ENCODE measurements at places on chromosomes 16 and 17. TPM values are rescaled to one million over a fixed set of nuclear protein-coding genes. Genes with fewer than 3 reads are reported as not detected.
A peak's percentile ranks its signal among the peaks of the same experiment; 100 is the strongest.

DNA sequence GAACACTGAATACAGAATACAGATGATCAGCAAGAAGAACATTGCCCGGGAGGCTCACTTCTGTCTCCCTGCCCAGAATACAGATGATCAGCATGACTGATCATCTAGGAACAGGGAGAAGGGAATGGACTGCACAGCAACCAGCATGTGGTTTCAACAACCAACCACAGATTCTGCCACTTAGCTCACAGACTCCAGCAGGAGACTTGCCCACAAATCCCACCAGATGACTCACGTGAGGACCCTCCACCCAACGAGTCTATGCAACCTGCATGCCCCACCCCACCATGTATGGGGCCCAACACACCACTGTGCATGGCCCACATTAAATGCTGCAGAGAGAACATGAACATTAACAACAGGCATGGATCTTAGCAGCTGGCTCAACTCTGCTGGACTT is 36.1 kb upstream of the ALOX12 start:
- DNase-seq = no peak
- no peaks in the 10 kb centered on the region for H3K4me1 ChIP-seq
- no peaks in the 10 kb centered on the region for H3K27me3 ChIP-seq
- no peak overlapping the region for H3K4me3 ChIP-seq
- H3K36me3 ChIP-seq = no peaks in the 10 kb centered on the region

- H3K27me3 ChIP-seq = no peaks in the 10 kb centered on the region
- no peak overlapping the region for H3K4me3 ChIP-seq
- DNase-seq = no peak
- H3K4me1 ChIP-seq = no peaks in the 10 kb centered on the region
These were observed 133.6 kb downstream of the AATF start for GRCh38 chr17:37082311-37082860.

GRCh38 chr17:75405365-75406221 is at the start of gene GRB2:
GRB2 (minus strand) TSS chr17:75405678; CDS start chr17:75393628, 12,050 bp downstream.
- peaks cover 11% of the 10 kb centered on the region for H3K36me3 ChIP-seq
- peaks cover 34% of the 10 kb centered on the region for H3K4me1 ChIP-seq
- peak within 1 kb of the TSS; percentile 99 for H3K27ac ChIP-seq
- H3K4me3 ChIP-seq = peak within 1 kb of the TSS; percentile 99
- H3K27me3 ChIP-seq = no peaks in the 10 kb centered on the region

DNA sequence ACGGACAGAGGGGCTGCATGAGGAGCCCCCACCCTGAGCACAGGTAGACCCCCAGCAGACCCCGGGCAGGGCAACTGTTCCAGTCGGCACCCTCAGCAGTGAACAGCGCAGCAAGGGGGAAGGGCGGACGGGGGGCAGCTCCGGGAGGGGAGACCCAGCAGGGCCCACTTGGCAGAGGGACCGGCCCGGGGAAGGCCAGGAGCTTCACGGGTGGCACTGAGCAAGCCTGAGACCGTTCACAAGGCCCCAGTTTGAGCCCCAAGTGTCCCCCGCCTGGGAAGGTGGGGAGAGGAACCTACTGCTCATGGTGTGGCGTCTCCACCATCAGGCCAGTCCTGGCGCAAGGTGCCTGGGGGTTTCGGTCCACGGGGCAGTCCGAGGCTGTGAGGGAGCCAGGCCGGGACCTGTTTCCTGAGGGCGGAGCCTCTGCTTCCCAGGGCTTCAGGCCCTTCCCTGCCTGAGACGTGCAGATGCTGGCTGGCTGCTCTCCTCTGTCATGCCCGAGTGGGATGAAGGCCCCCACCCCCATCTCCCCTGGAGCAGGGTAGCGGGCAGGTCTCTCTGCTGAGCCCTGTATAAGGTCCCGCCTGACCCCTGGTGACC is 54.4 kb upstream of the GNG13 start:
- DNase-seq = no peak
- H3K4me1 ChIP-seq = no peaks in the 10 kb centered on the region
- H3K27ac ChIP-seq = no peak overlapping the region
- no peak overlapping the region for H3K4me3 ChIP-seq
- H3K27me3 ChIP-seq = no peaks in the 10 kb centered on the region

- H3K4me3 ChIP-seq = no peak overlapping the region
- no peak overlapping the region for H3K27ac ChIP-seq
- H3K4me1 ChIP-seq = no peaks in the 10 kb centered on the region
- DNase-seq = no peak
These were observed 7.4 kb upstream of the CIAO3 start for GRCh38 chr16:747978-748746.

DNA sequence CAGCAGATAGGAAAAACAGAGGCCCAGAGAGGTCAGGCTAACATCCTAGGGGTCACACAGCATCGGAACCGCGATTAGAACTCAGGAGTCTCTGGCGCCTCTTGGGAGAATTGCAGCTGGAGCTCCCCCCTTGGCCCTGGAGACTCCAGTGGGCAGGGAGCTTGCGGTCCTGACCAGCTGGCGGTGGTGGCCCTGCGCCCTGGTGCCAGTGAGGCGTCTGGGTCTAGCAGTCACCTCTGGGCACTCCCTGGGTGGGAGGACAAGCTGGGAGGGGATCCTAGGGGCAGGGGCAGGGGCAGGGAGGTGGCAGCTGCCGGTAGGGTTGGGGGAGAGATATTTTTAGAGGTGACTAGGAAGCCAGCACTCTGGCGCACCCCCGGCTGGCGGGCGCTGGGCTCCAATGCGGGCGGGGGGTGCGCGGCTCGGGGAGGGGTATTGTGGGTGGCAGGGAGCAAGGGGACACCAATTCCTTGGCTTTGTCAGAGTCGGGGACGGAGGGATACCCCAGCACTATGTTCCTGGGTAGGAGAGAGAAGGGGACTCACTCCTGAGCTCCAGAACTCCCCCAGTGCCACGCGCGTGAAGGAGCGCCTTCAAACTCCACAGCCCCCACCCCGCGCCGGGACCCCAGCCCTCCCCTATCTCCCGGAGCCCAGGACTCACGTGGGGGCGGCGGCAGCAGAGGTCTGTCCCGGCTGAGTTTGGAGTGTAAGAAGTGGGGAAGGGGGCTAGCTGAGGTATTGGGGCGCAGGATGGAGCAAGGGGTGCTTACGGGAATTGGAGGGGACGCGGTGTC is 584 bp downstream of the PHOSPHO1 start:
- H3K36me3 ChIP-seq = no peaks in the 10 kb centered on the region
- no peak for DNase-seq
- H3K27me3 ChIP-seq = peaks cover 19% of the 10 kb centered on the region
- H3K27ac ChIP-seq = no peak overlapping the region

GRCh38 chr17:39634384-39634871 is 2.5 kb upstream of the STARD3 start:
- peaks cover 29% of the 10 kb centered on the region for H3K4me1 ChIP-seq
- H3K36me3 ChIP-seq = peaks cover 5% of the 10 kb centered on the region
- H3K4me3 ChIP-seq = no peak overlapping the region
- no peak overlapping the region for H3K27ac ChIP-seq

GRCh38 chr17:66583112-66583748 is 251.7 kb upstream of the CACNG5 start:
- H3K27me3 ChIP-seq = no peaks in the 10 kb centered on the region
- H3K4me3 ChIP-seq = no peak overlapping the region
- H3K36me3 ChIP-seq = peaks cover 40% of the 10 kb centered on the region
- H3K4me1 ChIP-seq = peaks cover 32% of the 10 kb centered on the region
- DNase-seq = no peak

DNA sequence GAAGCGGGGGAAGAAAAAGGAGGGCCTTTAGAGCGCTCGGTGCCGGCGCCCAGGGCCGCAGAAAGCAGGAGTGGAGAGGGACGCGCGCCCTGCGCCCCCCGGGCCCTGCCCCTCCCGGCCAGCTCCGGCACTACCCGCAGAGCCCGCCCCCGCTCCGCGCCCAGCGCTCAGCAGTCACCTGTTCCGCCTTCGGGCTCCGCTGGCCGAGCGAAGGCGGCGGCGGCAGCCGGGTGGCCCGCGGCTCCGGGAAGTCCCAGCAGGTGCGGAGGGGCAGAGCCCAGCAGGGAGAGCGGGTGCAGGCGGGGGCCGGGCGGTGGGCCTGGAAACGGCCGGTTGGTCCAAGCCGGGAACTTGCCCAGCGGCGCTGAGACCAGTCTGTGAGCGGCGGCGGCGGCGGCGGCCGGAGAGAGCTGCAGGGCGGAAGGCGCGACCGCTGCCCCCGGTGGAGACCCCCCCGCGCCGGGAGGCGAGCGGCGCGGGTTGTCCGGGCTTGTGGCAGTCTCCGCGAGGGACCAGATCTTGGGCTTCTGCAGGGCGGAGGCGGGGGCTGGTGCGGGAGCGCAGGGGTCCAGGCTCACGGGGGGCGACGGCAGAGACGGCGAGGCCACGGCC is 2.2 kb downstream of the IRX3 start:
- no peak for DNase-seq
- H3K4me1 ChIP-seq = peaks cover 20% of the 10 kb centered on the region
- H3K4me3 ChIP-seq = no peak overlapping the region

- DNase-seq = no peak
- no peak overlapping the region for H3K27ac ChIP-seq
- no peaks in the 10 kb centered on the region for H3K4me1 ChIP-seq
- H3K36me3 ChIP-seq = peaks cover 2% of the 10 kb centered on the region
These were observed 89.0 kb downstream of the SLC39A11 start for GRCh38 chr17:73003487-73003886.

- H3K27ac ChIP-seq = peak overlapping the region; percentile 64
- H3K36me3 ChIP-seq = peaks cover 58% of the 10 kb centered on the region
- no peak for DNase-seq
- no peaks in the 10 kb centered on the region for H3K27me3 ChIP-seq
- H3K4me1 ChIP-seq = peaks cover 56% of the 10 kb centered on the region
These were observed 3.8 kb upstream of the CMTM1 start for GRCh38 chr16:66562409-66562808.

The TNFSF12 gene
- 13.8 TPM for total RNA-seq

The MYH2 gene
- total RNA-seq = not detected

The BORCS6 gene
- total RNA-seq = 5.5 TPM

The GGA2 gene
- total RNA-seq = 96.9 TPM

The AARSD1 gene
- total RNA-seq = 54.3 TPM

The GP1BA gene
- total RNA-seq = not detected

The TMEM97 gene
- 36.2 TPM for total RNA-seq

The CA4 gene
- not detected for total RNA-seq

The TMEM219 gene
- total RNA-seq = 34.9 TPM

Measured in activated CD8-positive, alpha-beta T cell treated with anti-CD3 and anti-CD28 coated beads for 36 hours (primary cell).